ENCODE measurements at places on chromosomes 5 and 9.

DNA sequence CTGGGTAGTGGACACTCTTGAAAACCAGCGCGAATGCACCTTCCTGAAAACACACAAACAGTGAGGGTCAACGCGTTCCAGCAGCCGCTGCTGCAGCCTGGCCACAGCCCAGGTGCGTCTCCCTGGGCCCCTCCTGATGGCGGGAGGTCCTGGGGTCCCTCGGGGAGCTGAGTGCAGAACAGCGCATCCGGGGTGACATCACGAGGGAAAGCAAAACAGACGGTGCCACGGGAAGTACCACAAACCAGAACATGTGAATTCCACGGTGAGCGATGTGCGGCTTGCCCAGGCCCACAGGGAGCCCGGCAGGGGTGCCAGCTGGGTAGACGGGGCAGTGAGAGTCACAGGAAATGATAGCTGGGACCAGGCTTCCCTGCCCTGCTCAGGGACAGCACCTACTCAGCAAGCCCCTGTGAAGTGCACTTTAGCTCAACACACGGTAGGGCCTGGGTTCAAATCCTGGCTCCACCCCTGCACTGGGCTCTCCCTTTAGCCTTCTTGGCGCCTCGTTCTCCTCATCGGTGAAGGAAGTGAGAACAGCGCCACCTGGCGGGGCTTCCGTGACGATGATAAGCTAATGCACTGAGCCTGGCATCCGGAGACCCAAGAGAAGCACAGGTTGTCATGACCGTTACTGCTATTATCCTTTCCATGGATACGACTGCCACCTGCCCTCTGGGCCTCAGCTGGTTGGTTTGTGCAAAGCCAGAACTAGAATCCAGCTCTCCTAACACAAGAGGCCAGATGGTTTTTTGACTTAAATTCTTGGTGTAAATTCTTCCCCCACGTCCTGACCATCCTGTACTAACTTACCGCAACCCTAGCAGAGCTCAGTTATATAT lies 24.6 kb downstream of the GFPT2 start:
- no peak for DNase-seq

DNA sequence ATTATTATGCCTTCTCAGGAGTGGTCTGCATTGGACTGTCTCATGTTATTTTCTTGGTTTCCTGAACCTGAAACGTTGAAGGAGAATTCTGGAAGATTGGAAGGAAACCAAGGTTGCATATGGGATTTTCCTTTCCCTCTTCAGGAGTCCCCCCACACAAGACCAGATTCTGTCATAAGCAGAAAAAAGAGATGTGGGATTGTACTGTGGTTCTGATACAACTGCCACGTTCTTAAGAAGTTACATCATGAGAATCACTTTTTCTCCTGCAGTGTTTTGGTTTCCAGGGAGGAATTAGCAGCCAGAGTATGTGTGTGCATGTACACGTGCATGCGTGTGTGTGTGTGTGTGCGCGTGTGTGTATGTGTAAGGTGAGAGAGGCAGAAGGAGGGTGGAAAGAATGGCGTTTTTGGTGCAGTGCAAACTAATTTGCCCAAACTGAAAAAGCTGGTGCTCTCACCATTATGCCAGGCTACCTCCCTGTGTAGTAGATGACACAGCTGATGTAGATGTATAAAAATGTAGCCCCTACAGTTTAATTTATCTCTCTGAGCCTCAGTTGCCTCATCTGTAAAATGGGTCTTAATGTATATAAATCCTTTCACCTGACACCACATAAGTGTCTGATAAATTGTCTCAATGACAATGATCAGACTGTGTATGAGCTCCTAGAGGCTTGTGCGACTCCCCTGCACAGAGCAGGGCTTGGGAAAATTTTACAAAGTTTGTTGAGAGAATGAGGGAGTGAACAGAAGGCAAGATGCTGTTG lies 38.6 kb downstream of the RALGPS1 start:
- no peak for DNase-seq

DNA sequence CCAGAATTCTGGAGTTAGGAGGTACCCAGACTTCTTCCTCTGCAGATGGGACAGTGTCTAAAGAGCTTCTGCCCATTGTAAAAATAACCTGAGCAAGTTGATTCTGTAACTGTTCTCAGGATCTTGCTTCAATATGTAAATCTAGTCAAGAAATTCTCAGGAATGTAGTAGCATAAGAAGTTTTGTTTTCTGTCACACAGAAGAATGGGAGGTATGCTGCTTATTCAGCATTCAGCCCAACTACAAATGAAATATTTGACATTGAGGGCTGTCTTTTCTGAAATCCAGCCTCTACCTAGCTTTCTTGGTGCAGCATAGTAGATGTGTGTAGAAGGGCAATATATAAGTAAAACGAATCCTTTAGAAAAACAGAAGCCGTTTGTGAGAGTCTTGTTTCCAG lies 13.8 kb downstream of the MACIR start:
- DNase-seq: no peak

DNA sequence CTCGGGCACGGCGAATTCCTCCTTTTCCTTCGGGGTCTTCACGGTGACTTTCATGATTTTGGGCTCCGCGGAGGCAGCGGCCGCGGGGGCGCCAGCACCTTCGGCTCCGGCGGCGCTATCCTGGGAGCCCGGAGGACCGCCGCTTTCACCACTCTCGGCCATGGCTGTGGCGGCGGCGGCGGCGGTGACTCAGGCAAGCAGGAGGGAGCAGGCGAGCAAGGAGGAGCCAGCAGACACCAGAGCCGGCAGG lies 315 bp downstream of the UBQLN1 start:
- DNase-seq: peak; percentile 36

GRCh38 chr9:134215420-134215698 lies 51.0 kb upstream of the RNU6ATAC start:
- DNase-seq: no peak

DNA sequence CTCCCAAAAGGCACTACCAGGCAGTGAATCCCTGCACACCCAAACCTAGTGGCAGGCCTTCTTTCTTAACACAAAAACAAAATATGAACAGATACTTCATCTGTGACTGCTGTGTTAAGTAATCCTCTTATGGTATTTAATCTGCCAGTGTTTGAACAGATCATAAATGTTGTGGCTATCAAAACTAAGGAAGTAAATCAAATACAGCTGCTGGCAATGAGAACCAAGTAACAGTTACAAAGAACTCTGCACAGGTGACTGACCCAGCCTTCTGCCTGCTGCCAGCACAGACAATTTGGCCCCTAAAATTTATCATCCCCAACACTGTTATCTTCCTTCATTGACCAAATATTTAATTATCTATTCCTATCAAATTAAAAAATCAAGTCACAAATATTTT lies 78.0 kb downstream of the GNAQ start:
- DNase-seq: no peak

GRCh38 chr5:170464280-170465127 lies 39.3 kb upstream of the KCNIP1 start:
- no peak for DNase-seq

GRCh38 chr9:138103111-138103848 lies 225.7 kb downstream of the CACNA1B start:
- no peak for DNase-seq

- no peak for DNase-seq
Observed at GRCh38 chr9:106829666-106830408, 33.1 kb upstream of the ZNF462 start.

DNA sequence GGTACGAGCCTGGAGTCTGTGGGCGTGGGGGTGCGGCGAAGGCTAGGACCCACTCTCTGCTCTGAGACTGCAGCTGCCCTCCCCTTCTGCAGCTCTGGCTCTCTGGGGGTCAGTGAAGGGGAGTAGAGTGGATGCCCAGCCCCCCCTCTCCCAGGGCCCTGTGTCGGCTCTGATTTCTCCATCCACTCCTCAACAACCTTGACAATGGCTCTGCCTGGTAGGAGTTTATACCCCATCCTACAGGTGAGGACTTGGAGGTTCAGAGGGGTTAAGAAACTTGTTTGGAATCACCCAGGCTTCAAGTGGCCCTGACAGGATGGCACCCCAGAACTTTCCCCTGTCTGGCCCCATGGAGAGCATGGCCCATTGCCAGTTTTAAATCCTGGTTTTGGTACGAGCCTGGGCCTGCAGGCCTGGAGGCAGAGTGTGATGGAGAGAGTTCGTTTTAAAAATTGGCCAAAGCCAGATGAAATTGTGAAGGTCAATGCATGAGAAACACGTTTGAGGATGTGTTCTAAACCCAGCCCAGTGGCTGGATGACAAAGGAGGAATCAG lies 22.3 kb downstream of the NCS1 start:
- DNase-seq: no peak

- DNase-seq: no peak
Observed at GRCh38 chr5:171477101-171477500, 57.7 kb downstream of the FGF18 start.
